Activated CD8-positive, alpha-beta memory T cell treated with anti-CD3 and anti-CD28 coated beads for 1 hour (primary cell): ENCODE measurements at places on chromosomes 11 and 22.

GRCh38 chr11:68978626-68978930 is 2.2 kb downstream of the MRGPRD start:
- no peak for DNase-seq

DNA sequence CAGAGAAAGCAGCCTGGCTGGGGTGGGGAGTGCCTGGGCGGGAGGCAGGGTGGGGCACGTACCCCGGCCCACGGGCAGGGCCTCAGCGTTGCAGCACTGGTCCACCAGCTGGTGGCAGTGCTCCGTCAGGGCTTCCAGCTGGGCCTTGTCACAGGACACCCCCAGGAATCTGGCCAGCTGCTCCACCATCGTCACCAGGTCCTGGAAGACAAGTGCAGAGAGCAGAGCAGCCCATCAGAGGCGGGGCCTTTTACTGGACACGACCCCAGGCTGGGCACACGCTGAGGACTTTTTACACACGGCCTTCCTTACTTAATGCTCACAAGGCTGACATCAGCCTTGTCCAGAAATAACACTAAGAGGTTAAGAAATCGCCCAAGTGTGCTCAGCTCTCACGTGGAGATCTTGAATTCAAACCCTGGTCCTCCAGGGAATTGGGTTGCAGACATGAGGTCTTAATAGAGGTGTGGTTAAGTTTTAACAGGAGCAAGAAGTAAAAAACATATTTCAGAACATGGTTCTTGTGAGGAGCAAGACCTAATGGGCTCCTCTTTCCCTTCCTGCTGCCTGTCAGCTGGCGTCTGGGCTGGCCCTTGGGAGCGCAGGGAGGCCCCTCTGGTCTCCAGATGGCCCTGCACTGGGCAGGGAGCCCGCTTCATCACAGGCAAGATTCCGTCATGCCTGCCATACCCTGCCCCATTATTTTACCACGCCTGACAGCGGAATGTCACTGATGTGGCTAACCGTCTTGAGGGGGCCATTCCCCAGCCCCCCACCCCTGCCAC is 17.1 kb upstream of the EFCAB6 start:
- no peak for DNase-seq

- DNase-seq: no peak
These were observed at the start of gene LRRN4CL for GRCh38 chr11:62689421-62690183. LRRN4CL (minus strand) TSS chr11:62689530; CDS start chr11:62688508, 1,022 bp downstream.

DNA sequence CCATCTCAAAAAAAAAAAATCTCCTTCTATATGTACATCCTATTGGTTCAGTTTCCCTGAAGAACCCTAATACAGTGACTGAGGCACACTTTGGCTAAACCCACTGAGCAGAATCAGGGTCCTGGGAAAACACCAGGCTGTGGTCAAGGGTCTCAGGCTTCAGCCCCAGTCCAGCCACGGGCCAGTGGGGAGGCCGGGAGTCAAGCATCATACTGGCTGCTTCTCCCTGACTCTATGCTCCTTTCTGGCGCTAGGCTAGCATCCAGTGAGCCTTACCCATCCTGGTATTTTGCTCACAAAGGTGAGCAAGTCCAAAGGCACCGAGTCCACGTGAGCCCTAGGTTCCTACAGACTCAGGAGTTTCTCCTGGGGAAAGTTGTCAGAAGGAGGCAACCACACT is 752.5 kb downstream of the BRD1 start:
- no peak for DNase-seq

DNA sequence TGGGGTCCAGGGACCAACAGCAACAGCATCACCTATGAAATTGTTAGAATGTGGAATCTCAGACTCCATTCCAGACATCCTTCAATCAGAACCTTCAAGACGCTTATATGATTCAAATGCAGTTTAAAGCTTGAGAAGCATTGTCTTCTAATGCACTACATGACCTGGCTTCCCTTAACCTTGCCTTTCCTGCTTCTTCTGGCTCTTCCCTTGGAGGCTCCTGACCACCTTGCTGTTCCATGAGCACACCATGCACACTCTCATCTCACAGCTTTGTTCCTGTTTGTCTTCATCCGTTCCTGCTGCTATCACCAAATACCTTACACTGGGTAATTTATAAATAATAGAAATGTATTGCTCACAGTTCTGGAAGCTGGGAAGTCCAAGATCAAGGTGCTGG is 26.1 kb downstream of the ZC3H12C start:
- no peak for DNase-seq
